Hindlimb muscle (tissue), 1 donor: ENCODE measurements at places on chromosomes 4 and X.

- DNase-seq, result no peak
These were observed 12.5 kb downstream of the L1CAM start for GRCh38 chrX:153873282-153874084.

GRCh38 chr4:1234811-1235292 lies 14.1 kb downstream of the CTBP1 start:
- DNase-seq, result no peak

GRCh38 chr4:168795346-168795745 lies 214.7 kb downstream of the CBR4 start:
- no peak for DNase-seq

DNA sequence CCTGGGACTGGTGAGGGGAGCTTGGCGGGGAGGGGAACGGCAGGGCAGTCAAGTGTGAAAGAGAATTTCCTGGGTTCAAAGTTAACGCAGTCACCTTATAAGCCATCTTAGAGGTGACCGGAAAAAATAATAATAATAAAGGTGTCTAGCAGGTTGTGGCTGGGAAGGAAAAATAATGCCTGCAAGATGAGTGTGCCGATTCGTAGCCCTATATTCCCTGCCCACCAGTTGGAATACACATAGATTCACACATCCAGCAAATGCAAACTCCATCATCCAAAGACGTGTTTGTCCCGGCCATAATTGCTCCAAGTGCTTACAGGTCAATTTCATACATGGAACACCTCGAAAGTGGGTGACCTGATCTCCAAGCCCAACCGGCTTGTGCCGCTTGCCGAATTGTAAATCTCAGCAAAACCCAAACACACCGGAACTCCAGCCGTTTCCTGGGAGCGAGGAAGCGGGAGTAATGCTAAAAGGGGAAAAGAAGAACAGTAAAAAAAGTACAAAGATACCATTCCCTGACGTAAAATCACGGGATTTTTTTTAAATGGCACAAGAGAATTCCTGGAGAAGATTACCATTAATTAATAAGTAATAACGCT lies 1.3 kb upstream of the FAT1 start:
- DNase-seq, result no peak

DNA sequence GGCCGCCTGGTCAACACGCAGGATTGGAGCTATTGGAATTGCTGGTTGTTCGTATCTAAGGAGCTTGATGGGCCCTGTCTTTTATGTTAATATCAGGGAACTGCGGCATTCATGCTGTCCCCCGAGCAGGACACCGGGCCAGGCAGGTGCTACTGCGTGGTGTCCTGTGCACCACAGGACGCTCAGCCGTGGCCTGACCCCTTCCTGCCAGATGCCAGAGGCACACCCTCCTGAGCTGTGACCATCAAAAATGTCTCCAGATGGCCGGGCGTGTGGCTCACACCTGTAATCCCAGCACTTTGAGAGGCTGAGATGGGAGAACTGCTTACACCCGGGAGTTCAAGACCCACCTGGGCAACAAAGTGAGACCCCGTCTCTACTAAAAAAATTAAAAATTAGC lies 32.1 kb downstream of the ABLIM2 start:
- DNase-seq, result no peak

DNA sequence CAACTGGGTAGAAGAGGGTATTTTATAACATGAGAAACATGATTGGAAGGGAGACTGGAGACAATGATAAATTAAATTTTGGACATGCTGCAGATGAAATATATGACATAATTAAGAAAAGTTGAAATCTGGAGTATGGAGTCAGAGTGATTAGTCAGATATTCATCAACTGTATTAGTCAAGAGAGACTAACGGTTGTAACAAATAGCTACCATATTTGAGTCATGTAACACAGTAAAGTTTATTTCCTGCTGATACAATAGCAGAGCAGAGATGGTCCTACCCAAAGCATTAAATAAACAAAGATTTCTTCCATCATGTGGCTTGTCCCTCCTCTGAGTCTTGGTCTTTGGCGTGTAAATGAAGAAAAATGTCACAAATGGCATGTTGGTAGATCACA lies 321.3 kb downstream of the GALNTL6 start:
- no peak for DNase-seq

- DNase-seq, result no peak
These were observed 16.6 kb downstream of the BST1 start for GRCh38 chr4:15719506-15719905.

- no peak for DNase-seq
These were observed 30.3 kb downstream of the TLR10 start for GRCh38 chr4:38752372-38752940.
